ENCODE measurements at places on chromosomes 16 and 17.

DNA sequence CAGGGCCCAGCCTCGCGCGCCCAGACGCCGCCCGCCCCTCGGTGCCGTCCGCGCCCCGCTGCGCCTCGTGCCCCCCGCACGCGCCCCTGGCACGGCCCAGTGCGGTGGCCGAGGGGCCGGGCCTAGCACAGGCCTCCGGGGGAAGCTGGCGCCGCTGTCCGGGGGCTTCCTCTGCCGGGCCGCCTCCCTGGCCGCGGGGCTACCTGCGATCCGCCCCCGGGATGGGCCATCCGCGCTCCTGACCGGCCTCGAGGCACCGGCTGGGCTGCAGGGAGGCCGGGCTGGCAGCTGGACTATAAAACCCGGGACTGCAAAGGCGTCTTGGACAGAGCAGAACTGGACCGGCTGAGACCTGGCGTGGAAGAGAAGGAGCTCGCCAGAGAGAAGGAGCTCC lies 783 bp downstream of the BHLHA9 start:
- no peak for DNase-seq

DNA sequence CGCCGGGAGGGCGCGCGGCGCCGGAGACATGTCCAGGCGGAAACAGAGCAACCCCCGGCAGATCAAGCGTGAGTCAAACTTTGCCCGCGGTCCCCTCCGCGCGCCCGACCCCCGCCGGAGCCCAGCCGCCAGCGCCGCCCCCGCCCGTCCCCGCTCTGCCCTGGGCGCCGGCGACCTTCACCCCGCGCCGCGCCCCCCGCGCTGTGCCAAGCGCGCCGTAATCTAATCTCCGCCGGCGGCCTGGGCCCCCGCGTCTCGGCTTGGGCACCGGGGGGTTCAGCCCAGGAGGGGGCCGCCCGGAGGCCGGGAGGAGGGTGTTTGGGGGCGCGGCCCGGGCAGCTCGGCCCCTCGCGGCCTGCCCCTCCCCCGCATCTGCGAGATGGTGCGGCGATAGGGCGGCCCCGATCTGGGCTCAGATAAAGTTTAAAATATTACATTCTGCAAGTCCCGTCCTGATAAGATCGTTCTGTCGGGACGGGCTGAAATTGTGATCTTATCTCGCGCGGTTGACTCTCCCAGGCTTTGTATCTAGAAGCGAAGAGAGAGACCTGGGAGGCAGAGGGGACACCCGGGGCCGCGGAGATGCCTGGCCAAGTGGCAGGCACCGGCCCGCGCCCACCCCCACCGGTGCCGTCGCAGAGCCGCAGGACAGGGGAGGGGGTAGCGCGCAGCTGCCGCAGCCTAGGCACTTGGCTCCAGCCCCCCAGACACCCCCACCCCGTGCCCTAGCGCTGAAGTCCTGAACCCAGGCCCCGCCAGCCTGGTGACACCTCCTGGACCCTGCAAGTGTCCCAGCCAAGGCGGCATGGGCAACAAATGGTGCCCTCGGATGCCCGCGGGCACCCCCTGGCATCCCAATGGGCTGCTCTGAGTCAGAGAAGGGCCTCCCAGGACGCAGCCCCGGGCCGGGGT lies 787 bp downstream of the ZFPM1 start:
- DNase-seq = no peak

- DNase-seq = peak; percentile 63
Measured at GRCh38 chr17:1029196-1029921, 32.4 kb downstream of the TIMM22 start.

DNA sequence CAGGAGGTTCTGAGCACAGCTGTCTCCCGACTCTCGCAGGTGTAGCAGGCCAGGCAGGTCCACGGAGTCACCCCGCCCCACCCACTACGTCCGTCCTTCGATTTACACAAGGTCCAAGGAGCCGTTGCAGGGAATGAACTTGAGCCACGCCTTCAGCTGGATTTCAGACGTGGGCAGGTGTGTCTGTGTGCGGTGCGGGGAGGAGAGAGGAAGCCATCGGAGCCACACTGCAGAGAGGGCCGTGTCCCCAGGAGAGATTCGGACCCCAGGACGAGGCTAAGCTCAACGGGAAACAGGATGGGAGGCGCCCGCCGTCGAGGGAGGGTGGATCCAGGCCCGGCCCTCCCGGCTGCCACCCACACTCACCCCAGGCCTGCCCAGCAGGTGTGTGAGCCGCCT lies 50.3 kb downstream of the RPH3AL start:
- DNase-seq = no peak

DNA sequence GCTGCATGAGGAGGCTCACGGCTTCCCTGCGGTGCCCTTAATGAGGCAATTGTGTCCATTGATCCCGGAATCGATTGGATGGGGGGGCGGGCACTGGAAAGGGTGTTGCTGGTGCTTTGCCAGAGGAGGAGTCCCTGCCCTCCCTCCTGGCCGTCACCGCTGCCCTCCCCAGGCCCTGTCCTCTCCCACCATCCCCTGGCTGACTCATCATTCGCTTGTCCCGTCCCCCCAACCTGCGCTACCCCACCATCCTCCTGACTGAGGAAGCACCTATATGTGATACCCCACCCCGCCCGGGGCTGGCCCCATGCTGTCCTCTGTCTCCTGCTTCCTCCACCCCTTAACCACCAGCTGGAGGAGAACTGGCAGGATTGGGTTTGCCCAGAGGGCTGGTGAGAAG lies 20.8 kb downstream of the CACNA1G start:
- no peak for DNase-seq

DNA sequence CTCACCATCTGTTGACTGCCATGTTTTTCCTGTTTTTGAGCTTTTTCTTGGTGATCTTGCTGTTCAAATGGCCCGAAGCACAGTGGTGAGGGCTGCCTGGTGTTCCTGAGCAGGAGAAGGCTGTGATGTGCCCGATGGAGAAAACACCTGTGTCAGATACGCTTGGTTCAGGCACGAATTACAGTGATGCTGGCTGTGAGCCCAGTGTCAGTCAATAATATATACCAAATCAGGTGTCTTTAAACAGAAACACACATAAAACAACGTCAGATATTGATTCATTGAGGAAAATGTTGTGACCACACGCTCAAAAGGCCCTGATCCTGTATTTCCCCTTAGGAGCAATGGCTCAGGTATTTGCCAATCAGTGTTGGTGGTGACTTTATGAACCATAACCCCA lies 111.7 kb downstream of the SDR42E1 start:
- DNase-seq = no peak

DNA sequence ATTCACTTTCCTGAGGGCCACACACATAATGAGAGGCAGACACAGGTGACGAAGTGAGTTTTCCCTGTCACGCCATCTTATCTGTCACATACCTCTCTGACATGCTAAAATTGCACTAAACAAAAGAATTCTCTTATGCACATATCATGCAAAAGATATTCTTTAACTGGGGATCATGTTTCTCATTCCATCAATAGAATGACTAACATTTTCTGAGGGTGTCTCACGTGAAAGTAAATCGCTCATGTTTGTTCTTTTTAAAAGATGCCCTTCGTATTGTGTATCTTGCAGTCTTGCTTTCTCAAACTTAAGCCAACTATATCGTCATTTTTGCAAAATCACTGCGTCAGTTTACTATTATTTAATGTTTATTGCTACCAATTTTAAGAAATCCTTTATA lies 306.4 kb downstream of the WWOX start:
- DNase-seq = no peak

DNA sequence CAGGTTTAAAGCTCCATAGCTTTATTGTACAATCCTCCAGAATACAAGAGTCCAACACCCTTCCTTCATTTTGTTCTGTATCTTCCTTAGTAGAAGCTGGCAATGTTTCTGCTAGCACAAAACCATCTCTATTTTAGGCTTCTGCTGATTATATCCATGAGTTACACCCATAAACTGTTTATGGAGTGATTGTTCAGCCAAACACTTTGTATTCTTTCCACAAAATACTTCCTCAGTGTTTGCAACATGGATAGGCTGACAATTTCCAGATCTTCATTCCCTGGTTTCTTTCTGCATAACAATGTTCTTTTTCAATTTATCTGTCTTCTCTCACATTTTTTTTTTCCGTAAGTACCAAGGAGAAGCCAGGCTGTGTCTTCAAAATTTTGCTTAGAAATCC lies 839.9 kb upstream of the CDH8 start:
- DNase-seq = no peak

- no peak for DNase-seq
Measured at GRCh38 chr16:79847101-79847500, 246.6 kb upstream of the MAF start.

DNA sequence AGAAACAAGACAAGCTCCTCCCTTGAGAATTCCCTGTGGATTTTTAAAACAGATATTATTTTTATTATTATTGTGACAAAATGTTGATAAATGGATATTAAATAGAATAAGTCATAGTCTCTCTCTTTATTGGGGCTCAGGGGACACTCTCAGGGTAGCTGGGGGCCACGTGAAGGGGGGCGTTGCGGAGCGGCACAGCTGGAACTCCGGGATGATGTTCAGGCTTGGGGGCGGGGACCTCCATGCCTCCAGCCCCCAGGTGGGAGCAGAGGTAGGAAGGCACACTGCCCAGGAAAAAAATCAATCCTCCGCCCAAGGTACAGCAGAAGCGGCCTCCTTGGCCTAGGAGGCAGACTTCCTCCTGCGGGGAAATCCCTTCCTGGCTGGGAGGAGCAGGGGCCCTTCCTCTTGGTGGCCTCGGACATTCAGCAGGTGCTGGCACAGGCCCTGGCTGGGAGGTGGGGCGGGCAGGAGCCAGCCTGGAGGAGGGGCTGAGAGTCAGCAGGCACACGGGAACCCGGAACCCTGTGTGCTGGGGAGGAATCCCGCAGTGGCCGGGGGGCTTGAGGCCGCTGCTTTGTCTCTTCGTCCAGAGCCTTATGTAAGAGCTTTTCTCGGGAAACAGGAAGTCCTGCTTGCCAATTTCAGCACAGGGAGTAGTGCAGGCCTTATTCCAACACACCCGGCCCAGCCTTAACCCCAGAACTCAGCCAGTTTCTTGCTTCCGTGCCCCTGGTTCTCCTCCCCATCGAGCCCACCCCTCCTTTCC lies 591 bp upstream of the TNFSF13 start:
- DNase-seq = peak; percentile 63

DNA sequence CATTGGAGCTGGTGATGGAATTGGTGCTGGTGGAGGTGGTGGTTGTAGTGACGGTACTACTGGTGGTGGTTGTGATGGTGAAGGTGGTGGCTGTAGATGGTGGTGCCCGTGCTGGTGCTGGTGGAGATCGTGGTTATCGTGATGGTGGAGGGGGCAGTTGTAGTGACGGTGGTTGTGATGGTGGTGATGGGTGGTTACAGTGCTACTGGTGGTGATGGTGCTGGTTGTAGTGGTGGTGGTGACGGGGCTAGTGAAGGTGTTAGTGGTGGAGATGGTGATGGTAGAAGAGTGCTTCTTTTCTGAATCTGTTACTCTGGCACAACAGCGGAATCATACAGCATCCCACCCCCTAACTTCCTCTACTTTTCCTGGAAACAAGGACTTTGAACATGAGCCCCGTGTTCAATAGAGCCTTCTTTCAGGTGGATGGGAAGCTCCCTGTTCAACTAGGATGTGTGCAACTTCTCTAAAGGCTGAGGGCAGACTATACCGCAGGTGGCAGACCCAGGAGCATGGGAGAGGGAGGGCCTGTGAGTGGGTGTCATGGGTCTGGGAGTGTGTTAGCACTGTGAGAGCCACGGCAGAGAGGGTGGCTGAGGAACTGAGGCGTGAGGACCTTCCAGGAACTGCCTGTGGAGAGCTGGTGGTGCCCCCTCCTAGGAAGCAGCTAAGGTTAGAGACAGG lies 8.2 kb downstream of the TBX21 start:
- no peak for DNase-seq

GRCh38 chr17:80724775-80725266 lies 180.2 kb downstream of the RPTOR start:
- DNase-seq = peak; percentile 82

GRCh38 chr16:2088759-2089358 lies 41.1 kb downstream of the TSC2 start:
- DNase-seq = no peak

DNA sequence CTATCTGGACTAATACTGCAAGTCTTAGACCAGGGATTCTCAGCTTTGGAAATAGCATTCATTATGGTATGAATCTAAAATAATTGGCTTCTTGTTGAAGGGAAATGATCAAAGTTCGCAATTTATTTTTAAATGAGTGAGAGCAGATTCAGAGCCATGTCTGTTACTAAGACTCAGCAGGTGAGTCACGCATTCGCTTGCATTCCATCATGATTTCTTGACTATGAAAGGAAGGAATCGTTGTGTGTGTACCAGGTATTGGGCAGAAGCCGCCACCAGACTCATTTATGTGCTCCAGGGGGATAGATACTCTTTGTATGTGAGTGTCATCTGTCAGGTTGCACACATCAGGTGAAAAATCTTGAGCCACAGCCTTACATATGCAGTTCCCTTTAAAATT lies 10.8 kb downstream of the GSG1L2 start:
- no peak for DNase-seq

- no peak for DNase-seq
Measured at GRCh38 chr16:3186946-3187690, 886 bp upstream of the OR1F1 start.

DNA sequence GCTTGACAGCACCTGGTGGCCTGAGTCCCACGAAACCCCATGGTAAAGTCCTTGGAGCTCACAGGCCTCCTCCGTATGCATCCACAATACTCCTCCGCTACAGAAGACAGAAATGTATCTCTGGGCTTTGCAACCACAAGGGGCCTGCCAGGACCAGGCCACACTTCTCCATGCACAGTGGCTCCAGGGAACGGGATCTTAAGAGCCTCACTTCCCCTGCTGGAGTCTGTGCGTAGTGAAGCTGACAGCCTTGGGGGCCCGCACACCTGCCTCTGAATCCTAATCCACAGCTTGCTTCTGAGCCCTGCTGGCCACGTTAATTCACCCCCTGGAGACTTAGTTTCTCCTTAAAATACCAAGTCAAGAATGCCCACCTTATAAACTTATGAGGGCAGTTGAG lies 125.7 kb downstream of the COPRS start:
- no peak for DNase-seq

DNA sequence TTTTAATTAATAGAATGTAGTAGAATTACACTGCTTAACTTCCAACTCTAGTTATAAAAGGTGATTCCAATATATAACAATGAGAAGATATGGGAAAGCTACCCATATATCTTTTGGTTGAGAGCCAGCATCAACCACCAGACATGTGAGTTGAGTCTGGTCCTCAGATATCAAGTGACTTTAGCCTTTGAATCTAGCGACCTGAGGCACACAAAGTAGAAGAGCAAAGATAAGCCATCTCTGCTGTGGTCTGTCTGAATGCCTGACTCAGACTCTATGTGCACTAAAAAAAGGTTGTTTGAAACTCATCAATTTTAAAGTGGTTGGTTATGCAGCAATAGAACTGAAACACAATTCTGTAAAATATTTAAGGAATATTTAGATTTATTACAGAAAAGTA lies 492.5 kb upstream of the SOX9 start:
- no peak for DNase-seq

- peak; percentile 0 for DNase-seq
Measured at GRCh38 chr16:76226011-76226410, 51.2 kb upstream of the CNTNAP4 start.

All from amniotic epithelial cell (primary cell).